ENCODE measurements at places on chromosomes 2 and 18.

DNA sequence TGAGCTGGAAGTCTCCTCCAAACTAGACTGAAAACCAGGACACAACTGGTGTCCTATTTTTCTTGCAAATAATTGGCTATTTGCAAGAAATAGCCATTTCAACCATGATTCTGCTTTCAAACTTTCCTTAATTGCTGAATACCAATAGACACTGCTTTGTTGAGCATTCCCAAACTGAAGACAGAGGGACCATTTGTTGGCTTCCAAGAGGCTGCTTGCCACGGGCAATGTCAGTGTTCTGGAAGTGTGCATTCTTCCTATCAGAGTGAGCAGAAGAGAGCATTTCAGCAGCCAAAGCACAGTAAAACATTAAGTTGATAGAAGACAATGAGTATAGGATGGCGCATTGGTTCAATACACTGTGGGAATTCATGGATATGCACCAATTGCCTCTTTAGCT, 360.5 kb upstream of the RGPD4 start:
- no peak for DNase-seq

DNA sequence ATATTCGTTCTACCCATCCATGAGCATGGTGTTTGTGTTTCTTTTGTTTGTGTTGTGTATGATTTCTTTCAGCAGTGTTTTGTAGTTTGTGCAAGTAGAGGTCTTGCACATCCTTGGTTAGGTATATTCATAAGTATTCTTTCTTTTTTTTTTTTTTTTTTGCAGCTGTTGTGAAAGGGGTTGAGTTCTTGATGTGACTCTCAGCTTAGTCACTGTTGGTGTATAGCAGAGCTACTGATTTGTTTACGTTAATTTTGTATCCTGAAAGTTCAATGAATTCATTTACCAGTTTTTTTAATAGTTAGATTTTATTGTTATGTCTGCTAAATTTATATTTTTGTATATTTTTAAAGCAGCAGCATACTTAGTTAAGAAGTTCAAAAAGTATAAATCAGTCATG, 834.4 kb upstream of the NRXN1 start:
- DNase-seq = no peak

GRCh38 chr2:69567157-69567908, 76.2 kb downstream of the AAK1 start:
- DNase-seq = no peak

- no peak for DNase-seq
Measured at GRCh38 chr2:49080681-49081080, 73.6 kb downstream of the FSHR start.

All from suppressor macrophage treated with lipopolysaccharide for 4 hours (primary cell).